ENCODE measurements at places on chromosomes 12 and 14. TPM values are rescaled to one million over a fixed set of nuclear protein-coding genes. Genes with fewer than 3 reads are reported as not detected.
A peak's percentile ranks its signal among the peaks of the same experiment; 100 is the strongest.

GRCh38 chr12:80749456-80749855, 32.7 kb downstream of the MYF5 start:
- DNase-seq, result no peak

Gene SERPINA12
- not detected for total RNA-seq

- peak; percentile 62 for DNase-seq
These were observed at the start of gene TMCC3 for GRCh38 chr12:94650143-94651056. Gene TMCC3 (minus strand): TSS chr12:94650557. CDS start chr12:94650430, 127 bp downstream.

GRCh38 chr14:104597576-104597975, 7.0 kb downstream of the TMEM179 start:
- DNase-seq, result no peak

DNA sequence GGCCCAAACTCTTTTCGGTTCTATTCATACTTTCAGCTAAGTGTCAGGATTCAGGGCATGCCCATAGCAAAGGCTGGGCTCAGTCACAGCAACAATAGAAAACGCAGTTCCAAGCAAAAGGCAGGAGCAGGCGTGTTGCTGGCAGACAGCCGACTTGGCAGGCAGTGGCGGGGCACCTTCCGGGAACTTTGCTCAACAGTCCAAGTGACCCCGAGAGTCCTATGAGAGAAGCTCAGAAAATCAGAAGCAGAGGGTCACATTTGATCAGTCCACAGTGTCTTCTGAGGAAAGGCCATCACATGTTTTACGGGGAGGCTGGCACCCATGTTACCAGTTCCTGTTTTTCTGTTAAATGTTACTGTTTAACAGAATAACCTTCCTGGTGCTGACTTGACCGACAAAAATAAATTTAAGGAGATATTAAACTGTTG, 115.0 kb downstream of the DACT1 start:
- peak; percentile 31 for DNase-seq

DNA sequence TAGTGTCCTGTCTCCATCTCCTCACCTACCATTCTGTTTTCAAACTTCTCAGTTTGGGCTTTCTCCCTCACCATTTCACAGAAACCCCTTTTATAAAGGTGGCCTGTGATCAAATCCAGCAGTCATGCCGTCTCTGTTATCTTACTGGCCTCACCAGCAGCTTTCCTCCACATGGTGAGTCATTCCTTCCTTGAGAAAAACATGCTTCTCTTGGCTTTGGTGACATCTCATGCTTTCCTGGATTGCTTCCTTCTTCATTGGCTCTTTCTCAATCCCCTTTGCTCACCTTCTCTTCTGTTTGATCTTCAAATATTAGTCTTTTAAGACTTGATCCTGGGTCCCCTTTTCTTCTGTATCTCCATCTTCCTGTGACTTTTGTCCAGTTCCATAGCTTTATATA, 164.9 kb downstream of the ANO4 start:
- peak; percentile 91 for DNase-seq

- no peak for DNase-seq
These were observed 164.6 kb downstream of the SLC15A5 start for GRCh38 chr12:16112612-16113560.

DNA sequence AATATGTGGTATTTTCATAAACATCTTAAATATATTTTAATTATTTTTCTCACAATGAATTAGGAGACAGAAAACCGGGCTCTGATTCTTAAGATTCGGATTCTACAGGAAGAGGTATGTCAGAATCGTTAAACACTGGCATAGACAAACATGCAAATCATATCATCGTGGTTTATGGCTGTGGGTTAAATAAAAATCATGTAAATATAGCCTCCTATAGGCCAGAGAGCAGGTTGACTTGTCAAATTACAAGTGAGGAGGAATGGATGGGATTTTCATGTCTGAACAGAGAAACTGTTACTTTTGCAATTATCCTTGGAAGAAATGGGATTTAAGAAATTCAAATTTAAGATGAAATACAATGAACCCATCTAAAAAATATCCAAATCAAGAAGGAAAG, 74.9 kb upstream of the BCAT1 start:
- no peak for DNase-seq

Gene IL26
- not detected for total RNA-seq

DNA sequence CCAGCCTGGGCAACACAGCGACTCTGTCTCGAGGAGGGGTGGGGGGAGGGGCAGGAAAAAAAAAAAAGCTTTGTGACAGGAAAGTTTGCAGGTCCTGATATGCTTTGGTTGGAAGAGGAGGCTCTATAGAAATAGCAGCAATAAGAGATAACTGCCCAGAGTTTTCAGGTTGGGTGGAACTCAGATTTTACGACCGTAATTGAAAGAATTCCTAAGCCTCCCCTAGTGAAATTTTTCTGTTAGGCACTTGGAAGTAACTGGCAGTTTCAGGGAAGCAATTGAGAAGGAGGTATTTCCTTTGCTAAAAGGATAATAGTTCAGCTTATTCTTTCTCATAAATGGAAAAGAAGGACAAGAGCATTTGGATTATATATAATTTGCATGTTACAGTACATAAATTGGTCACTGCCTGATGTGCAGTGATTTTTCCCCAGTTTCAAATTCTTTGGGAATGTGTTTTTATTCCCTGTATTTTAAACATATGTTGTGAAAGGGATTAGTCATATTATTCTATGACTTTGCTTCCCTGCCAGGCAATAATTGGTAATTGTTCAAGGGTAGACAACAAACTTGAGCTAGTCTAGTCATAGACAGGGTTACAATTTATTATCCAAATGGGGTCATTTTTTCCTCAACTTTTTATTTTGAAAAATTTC, 452.8 kb downstream of the AEBP2 start:
- DNase-seq, result peak; percentile 38

GRCh38 chr12:76529226-76529918, 30.2 kb downstream of the OSBPL8 start:
- no peak for DNase-seq

DNA sequence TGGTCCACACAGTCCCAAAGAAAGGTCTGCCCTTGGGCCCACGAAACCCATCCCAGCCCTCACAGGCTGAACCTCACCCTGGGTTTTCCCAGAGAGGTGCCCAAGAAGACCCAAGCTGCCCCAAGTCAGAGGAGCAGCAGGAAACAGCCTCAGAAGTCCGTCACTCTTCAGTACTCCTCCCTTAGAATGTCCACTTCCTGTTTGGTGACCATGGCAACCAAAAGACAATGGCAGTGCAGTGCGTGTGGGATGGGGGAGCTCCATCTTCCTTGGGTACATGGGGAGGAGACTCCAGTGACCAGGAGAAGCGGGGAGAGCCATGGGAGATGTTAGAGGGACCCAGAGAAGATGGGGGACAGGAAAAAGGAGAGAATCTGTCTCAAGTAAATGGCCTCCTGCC, 11.3 kb downstream of the SELPLG start:
- DNase-seq, result no peak

DNA sequence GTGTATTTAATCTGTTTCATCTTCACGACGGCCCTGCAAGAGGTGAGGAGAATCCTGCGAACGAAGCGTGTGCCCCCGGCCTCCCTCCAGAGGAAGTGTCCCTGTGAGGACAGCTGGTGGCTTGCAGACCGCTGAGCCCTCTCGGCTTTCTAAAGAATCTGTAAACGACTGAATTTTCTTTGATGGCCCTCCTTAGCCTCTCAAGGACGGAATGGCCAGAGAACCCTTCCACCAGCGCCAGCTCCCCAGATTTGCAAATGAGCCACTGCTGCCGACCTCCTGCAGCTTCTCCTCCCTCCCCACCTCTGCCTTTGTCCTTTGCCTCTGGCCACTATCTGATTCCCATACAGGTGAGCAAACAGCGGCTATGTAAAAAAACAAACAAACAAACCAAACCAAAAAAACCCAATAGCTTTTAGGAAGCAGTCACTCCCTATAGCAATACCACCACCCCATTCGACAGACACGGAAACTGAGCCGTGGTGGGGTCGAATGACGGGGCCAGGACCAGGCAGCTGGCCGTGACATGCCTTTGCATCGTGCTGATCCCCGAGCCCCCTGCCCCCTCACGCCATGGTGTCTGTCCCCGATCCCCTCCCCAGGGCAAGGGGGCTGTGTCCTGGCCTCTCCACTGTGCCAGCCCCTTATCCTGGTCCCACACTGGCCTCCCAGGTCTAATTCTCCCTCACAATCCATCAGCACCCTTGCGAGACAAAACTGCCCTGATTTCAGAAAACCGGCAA, 23.6 kb downstream of the RFLNA start:
- DNase-seq, result no peak

DNA sequence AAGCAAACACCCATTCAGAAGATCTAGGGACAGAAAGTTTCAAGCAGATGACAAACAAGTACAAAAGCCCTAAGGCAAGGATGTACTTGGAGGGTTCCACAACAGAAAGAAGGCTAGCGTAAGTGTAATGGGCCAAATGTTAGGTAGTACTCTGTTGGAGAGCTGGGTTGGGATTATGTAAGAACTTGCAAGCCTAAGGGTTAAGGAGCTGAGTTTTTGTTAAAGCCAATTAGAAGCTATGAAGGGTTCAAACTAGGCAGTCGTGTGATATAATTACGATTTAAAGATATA, 41.4 kb downstream of the HECTD1 start:
- DNase-seq, result peak; percentile 2

Gene SPTLC2
- total RNA-seq, result 50.2 TPM

Gene HCAR1
- not detected for total RNA-seq

- DNase-seq, result no peak
These were observed 79.7 kb downstream of the KICS2 start for GRCh38 chr12:64142382-64142781.

GRCh38 chr12:15179672-15180071, 41.5 kb downstream of the RERG start:
- DNase-seq, result no peak

DNA sequence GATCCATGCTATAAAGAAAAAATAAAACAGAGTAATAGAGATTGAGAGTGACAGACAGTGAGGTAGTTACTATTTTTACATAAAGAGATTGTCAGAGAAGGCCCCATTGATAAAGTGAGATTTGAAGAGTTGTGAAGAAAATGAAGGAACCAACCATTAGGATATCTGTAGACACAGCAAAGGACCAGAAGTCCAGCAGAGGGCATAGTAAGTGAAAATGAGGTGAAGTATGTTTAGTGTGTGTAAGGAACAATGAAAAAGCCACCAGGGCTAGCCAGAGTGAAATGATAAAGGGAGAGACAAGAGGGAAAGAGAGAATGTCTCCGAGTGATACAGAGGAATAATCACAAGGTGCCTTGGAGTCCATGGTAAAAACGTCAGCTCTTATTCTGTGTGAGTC, 411.0 kb downstream of the NELL2 start:
- no peak for DNase-seq

DNA sequence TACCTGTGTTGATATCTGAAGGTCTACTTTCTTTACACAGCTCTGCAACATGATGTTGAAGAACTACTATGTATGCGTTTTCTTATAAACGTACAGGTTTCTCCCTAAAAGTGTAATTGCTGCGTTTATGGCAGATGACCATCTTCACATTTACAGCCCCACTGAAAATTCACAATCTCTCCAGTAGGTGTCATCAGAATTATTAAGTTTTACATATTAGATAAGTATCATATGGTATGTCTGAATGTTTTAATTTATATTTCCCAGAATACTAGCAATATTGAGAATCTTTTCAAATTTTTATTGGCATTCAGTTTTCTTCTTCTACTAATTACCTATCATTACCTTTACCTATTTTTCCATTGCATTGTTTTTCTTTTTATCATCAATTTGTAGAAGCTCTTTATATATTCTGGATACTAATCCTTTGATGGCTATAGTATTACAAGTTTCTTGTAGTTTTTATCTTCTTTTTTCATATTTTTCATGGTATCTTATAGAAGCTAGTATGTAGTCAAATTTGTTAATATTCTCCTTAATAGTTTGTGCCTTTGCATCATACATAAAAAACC, 123.5 kb downstream of the CAPZA3 start:
- DNase-seq, result peak; percentile 28

Gene ZNF140
- total RNA-seq, result 17.2 TPM

Gene SLCO1C1
- not detected for total RNA-seq

Gene COPZ1
- total RNA-seq, result 204 TPM

Gene RPGRIP1
- not detected for total RNA-seq

Gene FAM234B
- 6.4 TPM for total RNA-seq

GRCh38 chr14:103001226-103001625, 56.1 kb downstream of the CDC42BPB start:
- DNase-seq, result no peak

- no peak for DNase-seq
These were observed 41.9 kb upstream of the ZFP36L1 start for GRCh38 chr14:68834816-68835215.

Gene FGD6
- total RNA-seq, result 6.4 TPM

- DNase-seq, result no peak
These were observed 34.2 kb downstream of the MOAP1 start for GRCh38 chr14:93150227-93151208.

Gene NDUFB1
- 144 TPM for total RNA-seq

GRCh38 chr14:104087505-104087904, 2.0 kb downstream of the ASPG start:
- DNase-seq, result no peak

Gene HOXC5
- total RNA-seq, result 1.1 TPM

GRCh38 chr14:103522649-103523574, at the start of gene CKB:
Gene CKB (minus strand): TSS chr14:103522830. CDS start chr14:103522493, 337 bp downstream.
- peak; percentile 82 for DNase-seq

- DNase-seq, result no peak
These were observed 224.5 kb upstream of the FOXG1 start for GRCh38 chr14:28542040-28542439.

DNA sequence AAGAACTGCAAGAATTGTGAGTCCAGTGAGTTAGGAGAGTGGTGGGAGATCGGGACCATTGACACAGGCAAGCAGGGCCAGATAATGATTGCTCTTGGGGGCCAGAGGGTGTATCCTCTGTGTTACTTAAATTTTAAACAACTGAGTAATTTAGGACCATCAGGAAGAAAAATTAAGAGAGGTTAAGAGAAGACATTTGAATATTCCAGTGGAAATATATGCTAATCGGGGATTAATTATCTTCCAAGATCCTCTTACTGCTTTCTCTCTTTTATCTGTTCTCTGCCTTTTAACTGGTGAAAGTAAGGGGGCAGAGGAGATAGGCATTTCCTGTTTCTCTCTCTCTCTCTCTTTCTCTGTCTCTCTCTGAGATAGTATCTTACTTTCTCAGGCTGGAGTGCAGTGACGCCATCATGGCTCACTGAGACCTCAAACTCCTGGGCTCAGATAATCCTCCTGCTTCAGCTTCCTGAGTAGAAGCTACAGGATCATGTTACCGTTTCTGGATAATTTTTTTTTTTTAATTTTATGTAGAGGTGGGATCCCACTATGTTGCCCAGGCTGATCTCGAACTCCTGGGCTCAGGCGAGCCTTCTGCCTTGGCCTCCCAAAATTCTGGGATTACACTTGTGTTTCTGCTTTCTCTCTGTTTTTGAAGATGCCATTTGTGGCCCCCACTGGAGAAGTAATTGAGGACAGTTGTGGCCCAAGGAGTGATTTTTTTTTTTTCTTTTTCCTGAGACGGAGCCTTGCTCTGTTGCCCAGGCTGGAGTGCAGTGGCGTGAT, 85.1 kb downstream of the DIP2B start:
- DNase-seq, result peak; percentile 91

Data from GM23248 (cell line).